Activated CD4-positive, alpha-beta T cell treated with anti-CD3 and anti-CD28 coated beads, Interleukin-2, amount 10 ng/mL, durations not matched to agents 24 days and 14 days (primary cell): ENCODE measurements at places on chromosomes 3 and 15. TPM values are rescaled to one million over a fixed set of nuclear protein-coding genes. Genes with fewer than 3 reads are reported as not detected.

GRCh38 chr15:96165775-96166174 is 164.7 kb upstream of the NR2F2 start:
- DNase-seq = no peak

Gene CCPG1
- 9.0 and 10.2 TPM in 2 replicates for total RNA-seq

Gene TM4SF18
- not detected in 2 replicates for total RNA-seq

Gene SLC24A5
- total RNA-seq = not detected in 2 replicates

- DNase-seq = no peak
Observed at GRCh38 chr15:67225336-67225735, 29.1 kb downstream of the AAGAB start.

- no peak for DNase-seq
Observed at GRCh38 chr3:40079847-40080240, 229.7 kb upstream of the EIF1B start.

Gene GOLGA6B
- not detected in 2 replicates for total RNA-seq

DNA sequence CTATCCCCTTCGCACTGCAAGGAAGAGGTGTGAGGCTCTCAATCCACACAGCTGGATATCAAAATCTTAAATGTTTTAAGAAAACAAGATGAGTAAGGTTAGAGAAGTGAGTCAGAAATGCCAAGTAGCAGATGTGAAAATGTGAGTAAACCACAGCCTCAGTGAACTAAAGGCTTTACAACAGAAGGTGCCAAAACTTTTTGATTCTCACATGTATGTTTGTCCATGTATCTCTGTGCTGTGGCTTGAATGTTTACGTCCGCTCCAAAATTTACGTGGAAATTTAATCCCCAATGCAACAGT is 126.8 kb upstream of the PFN2 start:
- DNase-seq = no peak

Gene P2RY14
- total RNA-seq = 2.5 and 3.0 TPM in 2 replicates

Gene INSYN1
- not detected in 2 replicates for total RNA-seq

DNA sequence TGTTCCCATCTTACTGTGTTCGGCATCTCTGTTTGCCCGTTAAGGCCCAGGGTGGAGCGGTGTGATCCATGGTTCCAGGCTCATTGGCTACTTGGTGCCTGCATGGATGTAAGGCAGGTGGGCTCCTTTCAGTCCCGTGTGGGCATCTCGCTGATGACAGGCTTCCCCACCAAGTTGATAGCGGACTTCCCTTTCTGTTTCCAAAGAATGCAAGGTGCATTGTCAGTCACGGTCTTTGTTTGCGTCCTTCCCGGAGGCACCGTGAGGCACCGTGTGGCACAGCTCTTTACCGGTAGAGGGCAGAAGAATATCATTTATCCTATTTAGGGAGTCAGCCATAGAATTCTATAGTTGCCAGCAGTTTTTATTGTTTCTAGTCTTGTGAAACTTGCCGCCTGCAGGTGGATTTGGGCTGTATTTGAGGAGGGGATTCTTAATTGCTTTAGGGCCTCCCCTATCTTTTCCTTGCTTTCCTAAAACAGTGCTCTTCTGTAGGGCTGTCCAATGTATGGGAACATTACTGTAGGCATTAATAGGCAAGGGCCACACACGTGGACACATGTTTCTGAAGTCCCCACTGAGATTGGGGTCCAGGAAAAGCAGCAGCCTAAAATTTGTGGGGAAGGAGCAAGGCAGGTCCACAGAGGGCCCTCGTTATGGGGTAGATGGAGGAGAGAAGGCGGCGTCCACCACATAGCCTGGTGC is 244.1 kb downstream of the SLCO3A1 start:
- DNase-seq = peak; percentile 85

GRCh38 chr3:117728226-117728625 is 1018.6 kb downstream of the TUSC7 start:
- no peak for DNase-seq

- DNase-seq = no peak
Observed at GRCh38 chr3:150377601-150378300, 30.3 kb upstream of the TSC22D2 start.

DNA sequence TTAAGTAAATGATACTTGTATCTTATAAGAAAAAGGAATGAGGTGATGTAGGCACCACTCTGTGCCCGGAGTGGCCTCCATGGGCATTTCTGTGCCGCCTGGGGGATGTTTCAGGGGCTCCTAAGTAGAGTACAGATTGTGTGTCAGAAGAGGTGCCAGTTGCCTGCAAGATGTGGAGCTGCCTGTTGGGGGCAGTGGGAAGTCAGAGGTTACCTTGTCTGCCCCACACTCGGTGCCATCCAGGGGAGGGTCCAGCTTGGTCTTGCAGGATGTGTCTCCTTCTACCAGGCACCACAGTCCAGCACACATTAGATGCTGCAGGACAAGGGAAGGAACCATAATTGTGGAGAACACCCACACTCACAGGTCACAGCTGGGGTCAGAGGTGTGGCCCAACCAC is 208.8 kb downstream of the ADAMTS17 start:
- DNase-seq = no peak

DNA sequence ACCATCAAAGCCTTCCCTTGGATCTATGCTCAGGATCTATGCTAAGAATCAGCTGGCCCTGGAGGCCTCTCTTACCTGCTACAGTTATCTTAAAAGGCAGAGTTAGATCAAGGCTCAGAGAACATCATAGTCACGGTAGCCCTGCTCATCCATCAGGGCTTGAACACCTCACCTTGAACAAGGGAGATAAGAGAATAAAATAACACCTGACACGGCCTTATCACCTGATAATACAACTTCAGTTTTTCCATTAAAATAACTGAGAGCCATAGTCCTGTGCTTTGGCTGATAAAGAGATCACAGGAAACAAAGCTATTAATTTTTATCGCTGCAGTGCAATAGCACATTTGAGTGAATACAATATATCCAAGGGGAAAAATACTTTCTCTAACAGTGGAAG is 85.6 kb upstream of the LPP start:
- no peak for DNase-seq

- no peak for DNase-seq
Observed at GRCh38 chr3:150331978-150332568, 76.0 kb upstream of the TSC22D2 start.

- no peak for DNase-seq
Observed at GRCh38 chr3:126934031-126934531, 48.8 kb upstream of the PLXNA1 start.

- no peak for DNase-seq
Observed at GRCh38 chr3:193168931-193169330, 72.1 kb upstream of the PLAAT1 start.

GRCh38 chr3:31010491-31010890 is 116.0 kb upstream of the GADL1 start:
- DNase-seq = no peak

- peak; percentile 63 for DNase-seq
Observed at GRCh38 chr15:75650908-75651809, 3.4 kb downstream of the SNX33 start.

- no peak for DNase-seq
Observed at GRCh38 chr3:83523470-83524073, 1435.2 kb upstream of the CADM2 start.

- DNase-seq = no peak
Observed at GRCh38 chr3:155018621-155019330, 61.3 kb upstream of the MME start.

Gene SLC28A2
- total RNA-seq = not detected in 2 replicates

- no peak for DNase-seq
Observed at GRCh38 chr3:41125258-41125657, 74.0 kb upstream of the CTNNB1 start.

DNA sequence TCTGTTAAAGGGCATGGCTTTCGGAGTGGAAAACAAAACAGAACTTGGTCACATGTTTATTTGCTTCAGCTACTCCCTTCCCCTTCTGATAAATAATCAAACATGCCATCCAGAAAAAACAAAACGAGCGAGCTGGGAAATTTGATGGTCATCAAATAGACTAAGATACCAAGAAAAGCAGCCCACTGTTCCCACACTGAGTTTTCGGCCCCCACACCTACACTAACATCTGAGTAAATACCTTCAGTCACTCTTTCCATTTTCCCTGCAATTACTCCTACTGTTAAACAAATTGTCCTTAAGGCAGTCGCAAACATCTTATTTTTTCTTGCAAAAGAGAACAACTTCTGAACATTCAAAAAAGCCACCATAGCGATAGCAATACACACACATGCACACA is 454.6 kb downstream of the FOXP1 start:
- peak; percentile 64 for DNase-seq

DNA sequence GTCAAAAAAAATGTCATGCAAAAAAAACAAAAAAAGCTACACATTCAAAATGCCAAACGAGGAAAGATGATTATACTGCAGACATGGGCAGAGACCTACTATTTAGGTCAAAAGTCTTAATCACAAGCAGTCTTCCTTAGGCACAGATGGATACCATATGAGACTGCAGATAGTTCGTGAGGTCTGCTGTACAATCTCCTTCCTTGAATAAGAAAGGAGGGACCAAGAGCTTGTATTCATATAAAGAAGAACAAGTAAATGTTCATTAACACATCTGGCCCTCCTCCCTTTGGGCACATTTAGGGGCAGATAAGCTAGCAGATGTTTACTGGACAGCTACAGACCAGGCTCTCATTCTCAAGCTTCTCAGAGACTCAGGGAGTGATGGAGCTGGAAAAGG is 45.3 kb downstream of the ANXA2 start:
- DNase-seq = no peak

Gene ABI3BP
- total RNA-seq = not detected in 2 replicates

Gene TM4SF1
- 0.26 and 0.28 TPM in 2 replicates for total RNA-seq

- no peak for DNase-seq
Observed at GRCh38 chr15:81029414-81030300, 28.9 kb downstream of the TLNRD1 start.

DNA sequence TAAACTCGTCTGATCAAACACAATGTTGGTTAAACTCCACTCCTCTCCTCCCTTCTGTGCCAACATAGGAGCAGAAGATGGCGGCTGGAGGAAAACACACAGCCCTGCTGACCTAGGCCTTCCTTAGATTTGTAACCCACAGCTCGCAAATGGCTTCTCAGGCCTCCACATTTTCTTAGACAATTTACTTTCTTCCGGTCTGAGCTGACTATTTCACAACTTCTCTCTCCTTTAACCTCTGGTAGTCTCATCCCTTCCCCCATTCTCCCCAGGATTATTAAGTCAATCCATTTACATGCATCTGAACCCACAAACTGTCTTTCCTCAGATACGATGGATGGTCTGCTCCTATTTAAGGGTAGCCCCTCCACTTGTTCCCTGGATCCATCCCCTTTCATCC is 25.7 kb upstream of the ULK4 start:
- no peak for DNase-seq

DNA sequence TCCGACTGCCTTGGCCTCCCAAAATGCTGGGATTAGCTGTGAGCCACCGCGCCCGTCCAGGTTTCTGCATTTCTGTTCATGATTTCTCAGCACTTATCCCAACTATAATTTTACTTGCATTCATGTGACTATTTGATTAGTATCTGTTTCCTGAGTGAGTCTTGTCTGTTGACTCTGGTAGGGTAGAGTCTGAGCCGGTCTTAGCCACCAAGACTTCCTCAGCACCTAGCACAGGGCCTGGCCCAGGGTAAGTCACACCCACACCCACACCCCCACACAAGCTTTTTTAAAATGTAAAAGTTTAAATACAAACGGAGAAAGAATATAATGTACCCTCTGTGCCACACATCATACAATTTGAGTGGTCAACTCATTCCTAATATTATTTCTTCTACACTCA is 3.1 kb upstream of the SPATA12 start:
- DNase-seq = no peak

Gene TMEM40
- total RNA-seq = not detected in 2 replicates

GRCh38 chr3:131731709-131732108 is 228.9 kb upstream of the MRPL3 start:
- peak; percentile 55 for DNase-seq

DNA sequence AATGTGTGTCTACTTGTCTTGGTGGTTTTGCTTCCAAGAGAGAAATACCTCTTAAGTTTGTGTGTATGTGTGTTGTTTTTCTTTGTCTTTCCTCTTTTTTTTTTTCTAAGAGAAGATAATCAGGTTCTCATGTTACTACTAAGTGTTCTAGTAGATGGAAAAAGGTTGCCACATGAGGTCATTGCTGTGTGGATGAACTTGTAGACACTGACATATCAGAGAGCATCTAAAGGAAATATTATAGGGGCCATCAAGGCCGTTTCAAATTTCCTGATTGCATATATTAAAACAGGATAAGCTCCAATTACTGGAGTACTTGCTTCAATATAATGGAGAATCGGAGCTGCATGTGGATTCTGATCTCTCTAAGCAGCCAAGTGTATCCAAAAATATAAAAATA is 747.5 kb downstream of the NR2F2 start:
- no peak for DNase-seq

Gene TYRO3
- 4.2 and 6.2 TPM in 2 replicates for total RNA-seq

DNA sequence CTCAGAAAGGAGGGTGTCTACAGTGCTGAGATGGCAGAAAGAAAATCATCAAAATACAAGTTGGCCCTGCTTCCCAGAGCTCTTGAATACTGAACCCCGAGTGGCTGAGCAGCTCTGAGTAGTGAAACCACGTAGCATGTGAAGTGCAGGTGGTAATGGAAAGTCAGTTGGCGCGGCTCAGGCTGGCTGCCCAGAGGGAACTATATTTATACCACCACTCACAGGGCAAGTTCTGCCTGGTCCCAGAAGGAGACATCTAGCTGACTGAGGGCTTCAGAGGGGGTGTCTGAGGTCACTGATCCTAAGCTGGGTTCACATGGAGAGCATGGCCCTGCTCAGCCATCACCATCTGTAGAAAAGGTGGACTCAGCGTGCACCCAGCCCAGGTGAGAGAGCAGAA is 129.6 kb upstream of the AGBL1 start:
- DNase-seq = no peak

Gene WDR72
- not detected in 2 replicates for total RNA-seq

Gene HRG
- total RNA-seq = not detected in 2 replicates

DNA sequence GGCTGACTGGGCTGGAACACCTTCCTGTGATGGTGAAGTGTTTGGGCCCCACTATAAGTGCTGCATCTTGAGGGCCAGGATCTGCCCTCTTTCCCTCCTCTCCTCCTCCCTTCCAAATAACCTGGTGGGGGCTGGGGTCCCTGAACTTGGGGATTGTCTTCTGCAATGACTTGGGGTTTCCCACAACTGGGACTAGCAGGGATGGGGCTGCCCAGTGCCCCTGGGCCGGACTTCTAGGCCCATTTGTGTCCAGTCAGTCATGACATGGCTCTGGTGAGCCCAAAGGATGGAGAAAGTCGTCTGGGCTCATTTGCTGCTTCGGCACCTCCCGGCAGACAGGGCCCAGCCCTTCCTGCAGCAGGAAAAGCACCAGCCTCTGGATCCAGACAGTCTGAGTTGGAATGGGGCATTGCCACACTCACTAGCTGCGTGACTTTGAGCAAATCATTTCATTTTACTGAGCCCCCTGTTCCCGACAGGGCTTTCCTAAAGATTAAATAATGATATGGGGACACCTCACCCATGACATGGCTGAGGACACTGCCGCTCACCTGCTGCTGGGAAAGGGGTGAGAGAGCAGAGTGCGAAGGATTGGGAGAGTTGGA is 113.2 kb downstream of the DNAJB8 start:
- no peak for DNase-seq

Gene MNS1
- total RNA-seq = 0.45 and 0.86 TPM in 2 replicates

DNA sequence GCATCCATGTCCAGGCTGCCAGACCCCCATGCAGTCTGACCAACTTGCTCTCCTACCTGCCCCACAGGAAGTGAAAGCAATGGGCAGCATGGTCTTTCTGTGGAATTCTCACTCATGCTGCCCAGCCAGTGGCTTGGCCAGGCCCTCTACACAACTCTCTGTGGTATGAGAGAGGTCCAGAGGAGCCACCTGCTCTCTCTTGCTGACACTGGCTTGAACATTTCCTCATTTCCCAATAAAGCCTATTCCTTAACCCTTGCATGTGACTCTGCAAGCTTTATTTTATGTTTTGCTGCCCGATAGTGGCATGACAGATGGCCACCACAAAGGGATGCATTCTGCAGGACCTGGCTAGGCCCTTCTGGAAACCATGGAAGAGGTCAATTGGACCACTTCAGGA is 53.8 kb downstream of the CCR1 start:
- DNase-seq = no peak

Gene AGBL1
- not detected in 2 replicates for total RNA-seq
